ENCODE measurements at places on chromosomes 6 and 20. TPM values are rescaled to one million over a fixed set of nuclear protein-coding genes. Genes with fewer than 3 reads are reported as not detected.

Gene EPPIN
- total RNA-seq: not detected

Gene TMEM170B
- total RNA-seq: 2.0 TPM

Gene C20orf204
- total RNA-seq: 6.9 TPM

- DNase-seq: no peak
Measured at GRCh38 chr6:818196-818595, 125.3 kb upstream of the EXOC2 start.

GRCh38 chr6:13365320-13365719 is 37.0 kb upstream of the TBC1D7 start:
- DNase-seq: no peak

DNA sequence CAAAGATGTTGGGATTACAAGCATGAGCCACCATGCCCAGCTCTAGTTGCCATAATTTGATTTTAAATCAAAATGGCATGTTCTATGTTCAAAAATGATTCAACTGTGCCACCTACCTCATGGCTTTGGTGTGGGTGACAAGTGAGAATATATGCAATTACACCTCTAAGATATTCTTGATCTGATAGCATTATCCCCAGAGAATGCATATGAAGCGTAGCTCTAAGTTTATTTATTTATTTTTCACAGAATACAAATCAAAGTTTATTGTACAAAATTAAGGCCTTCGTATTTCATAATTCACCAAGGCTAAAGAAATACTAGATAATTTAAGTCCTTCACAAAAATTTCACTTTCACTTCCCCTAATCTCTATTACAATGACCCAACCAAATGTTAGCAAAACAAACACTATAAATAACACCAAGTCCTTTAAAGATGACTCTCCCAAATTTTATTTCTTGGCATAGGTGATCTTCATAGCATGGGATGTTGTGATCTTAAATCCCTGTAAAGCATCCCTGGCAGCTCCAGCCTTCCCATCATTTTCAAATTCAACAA is 205.9 kb upstream of the TAB2 start:
- DNase-seq: no peak

DNA sequence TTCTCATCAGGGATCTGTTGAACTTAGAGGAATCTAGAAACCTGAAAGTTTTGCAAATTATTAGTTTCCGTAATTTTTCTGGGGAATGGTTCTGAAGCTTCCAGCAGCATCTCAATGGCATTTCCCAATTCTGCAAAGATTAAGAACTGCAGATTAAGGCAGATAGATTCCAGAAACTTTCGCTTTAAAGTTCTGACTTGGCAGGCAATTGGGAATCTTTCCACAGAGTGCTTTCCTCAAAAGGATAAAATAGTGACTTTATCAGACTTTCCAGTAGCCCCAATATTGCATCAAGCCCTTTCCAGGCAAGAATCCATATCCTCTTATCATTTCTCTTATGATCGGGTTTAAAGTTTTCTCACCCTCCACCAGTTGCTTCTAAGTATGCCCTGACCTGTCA is 261.1 kb downstream of the FNDC1 start:
- no peak for DNase-seq

- no peak for DNase-seq
Measured at GRCh38 chr6:166333172-166333995, 9.0 kb downstream of the SFT2D1 start.

Data from lung microvascular endothelial cell (primary cell).